ENCODE measurements at places on chromosomes 1 and 21.

GRCh38 chr1:9767964-9768668, 55.6 kb downstream of the CLSTN1 start:
- no peak for DNase-seq

DNA sequence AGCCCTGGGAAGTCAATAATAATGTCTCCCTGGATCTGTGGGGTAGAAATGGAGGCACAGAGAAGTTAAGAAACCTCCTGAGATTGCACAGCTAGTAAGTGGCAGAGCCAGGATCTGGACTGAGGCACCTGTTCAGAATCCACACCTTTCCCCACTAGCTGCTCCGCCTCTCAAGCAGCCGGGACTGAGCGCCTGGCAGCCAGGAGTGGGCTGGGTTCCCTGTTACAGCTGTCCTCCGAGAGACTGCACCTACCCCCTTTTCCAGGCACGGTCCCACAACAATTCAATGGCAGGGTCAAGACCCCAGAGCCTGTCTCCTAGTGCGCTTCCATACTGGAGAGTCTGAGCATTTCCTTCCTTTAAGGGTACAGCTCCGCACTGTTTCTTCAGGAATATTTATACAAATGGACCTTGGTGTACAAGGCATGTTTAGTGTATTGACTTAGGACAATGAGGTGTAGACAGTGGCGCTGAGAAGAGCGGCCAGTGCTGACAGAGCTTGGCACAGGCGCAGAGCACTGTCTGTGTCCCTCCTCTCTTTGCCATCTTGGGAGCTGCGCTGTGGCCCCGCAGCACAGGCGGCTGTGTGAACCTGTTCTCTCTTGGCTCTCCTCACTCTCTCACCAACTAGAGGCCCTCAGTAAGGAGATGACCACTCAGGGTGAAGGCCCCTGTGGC, 24.4 kb downstream of the GRHL3 start:
- no peak for DNase-seq

- DNase-seq: no peak
These were observed 5.9 kb downstream of the MCOLN3 start for GRCh38 chr1:85042413-85042812.

DNA sequence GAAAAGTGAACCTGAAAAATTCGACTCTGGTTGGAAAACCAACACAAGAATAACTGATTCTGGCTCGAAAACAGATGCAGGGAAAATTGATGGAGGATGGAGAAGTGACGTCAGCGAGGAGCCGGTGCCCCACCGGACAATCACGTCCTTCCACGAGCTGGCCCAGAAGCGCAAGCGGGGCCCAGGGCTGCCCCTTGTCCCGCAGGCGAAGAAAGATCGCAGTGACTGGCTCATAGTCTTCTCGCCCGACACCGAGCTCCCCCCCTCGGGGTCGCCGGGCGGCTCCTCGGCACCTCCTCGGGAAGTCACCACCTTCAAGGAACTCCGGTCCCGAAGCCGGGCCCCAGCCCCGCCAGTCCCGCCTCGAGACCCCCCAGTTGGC, 1.9 kb downstream of the RUSC1 start:
- peak; percentile 54 for DNase-seq

GRCh38 chr1:62181532-62181931, 13.1 kb upstream of the L1TD1 start:
- no peak for DNase-seq

DNA sequence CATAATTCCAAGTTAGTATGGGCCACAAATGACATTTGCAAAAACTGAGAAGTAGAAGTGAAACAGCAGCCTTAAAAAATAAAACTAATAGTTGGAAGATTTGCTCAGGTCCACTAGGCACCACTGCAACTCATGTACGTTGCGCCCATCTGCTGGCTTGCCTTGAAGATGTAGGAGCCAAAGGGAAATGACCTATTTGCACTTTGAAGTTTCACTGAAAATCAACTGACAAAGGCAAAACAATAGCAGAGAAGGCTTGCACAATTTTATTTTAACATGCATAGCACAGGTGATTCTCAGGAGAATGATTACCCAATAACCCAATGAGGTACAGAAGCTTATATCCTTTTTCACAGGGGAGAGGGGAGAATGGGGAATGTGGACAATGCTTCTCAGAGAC, 170.1 kb upstream of the USP25 start:
- DNase-seq: peak; percentile 68
